Activated CD4-positive, alpha-beta T cell treated with anti-CD3 and anti-CD28 coated beads, Interleukin-2, amount 10 ng/mL, durations not matched to agents 24 days and 14 days (primary cell): ENCODE measurements at places on chromosomes 7 and 10. TPM values are rescaled to one million over a fixed set of nuclear protein-coding genes. Genes with fewer than 3 reads are reported as not detected.
A peak's percentile ranks its signal among the peaks of the same experiment; 100 is the strongest.

DNA sequence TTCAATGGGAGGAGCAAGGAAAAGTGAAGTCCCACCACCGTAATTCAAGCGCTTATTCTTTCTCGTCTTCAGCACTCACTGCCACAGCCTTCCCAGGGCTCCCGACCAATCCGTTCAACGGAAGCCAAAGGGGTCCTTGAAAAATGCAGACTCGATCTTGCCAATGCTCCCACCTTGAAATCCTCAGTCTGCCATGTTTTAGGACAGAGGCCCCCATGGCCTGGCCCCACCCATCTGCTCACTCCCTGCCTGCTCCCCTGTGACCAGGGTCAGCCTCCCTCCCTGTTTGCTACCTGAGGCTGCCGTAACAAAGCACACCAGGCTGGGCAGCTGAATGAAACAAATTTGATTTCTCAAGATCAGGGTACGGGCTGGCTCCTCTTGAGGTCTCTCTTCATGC, 3.0 kb upstream of the DNAAF5 start:
- no peak overlapping the region for H3K27ac ChIP-seq
- no peak overlapping the region for H3K4me3 ChIP-seq
- peaks cover 18% of the 10 kb centered on the region for H3K4me1 ChIP-seq
- peaks cover 53% of the 10 kb centered on the region for H3K36me3 ChIP-seq
- no peaks in the 10 kb centered on the region for H3K27me3 ChIP-seq

- H3K36me3 ChIP-seq: no peaks in the 10 kb centered on the region
- H3K27me3 ChIP-seq: peaks cover 6% of the 10 kb centered on the region
- H3K4me1 ChIP-seq: peaks cover 20% of the 10 kb centered on the region
- no peak for DNase-seq
Observed at GRCh38 chr7:92425311-92425947, 21.9 kb upstream of the GATAD1 start.

The CPXM2 gene
- not detected in 2 replicates for total RNA-seq

- H3K4me3 ChIP-seq: no peak overlapping the region
- no peaks in the 10 kb centered on the region for H3K27me3 ChIP-seq
- no peak for DNase-seq
- no peaks in the 10 kb centered on the region for H3K4me1 ChIP-seq
Observed at GRCh38 chr7:14219125-14219524, 229.7 kb upstream of the ETV1 start.

The ZNF727 gene
- not detected in 2 replicates for total RNA-seq

DNA sequence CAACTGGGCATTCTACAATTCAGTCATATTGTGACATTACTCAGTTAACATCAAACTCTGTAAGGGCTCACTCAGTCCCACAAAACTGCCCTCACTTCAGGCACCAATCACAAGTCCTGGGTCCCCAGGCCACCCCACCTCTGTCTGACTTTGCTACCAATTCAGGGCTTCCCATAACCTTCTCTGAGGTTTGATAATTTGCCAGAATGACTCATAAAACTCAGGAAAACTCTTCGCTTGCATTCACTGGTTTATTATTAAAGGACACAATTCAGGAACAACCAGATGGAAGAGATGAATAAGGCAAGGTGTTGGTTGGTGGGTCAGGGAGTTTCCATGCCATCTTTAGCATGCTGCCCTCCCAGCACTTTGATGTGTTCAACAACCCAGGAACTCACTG, 41.3 kb downstream of the AVL9 start:
- H3K27ac ChIP-seq: no peak overlapping the region
- DNase-seq: no peak
- H3K4me1 ChIP-seq: peaks cover 3% of the 10 kb centered on the region
- H3K36me3 ChIP-seq: peaks cover 16% of the 10 kb centered on the region
- H3K27me3 ChIP-seq: no peaks in the 10 kb centered on the region

The DRGX gene
- total RNA-seq: 0.09 TPM in 1 of 2 replicates, not detected in the other

DNA sequence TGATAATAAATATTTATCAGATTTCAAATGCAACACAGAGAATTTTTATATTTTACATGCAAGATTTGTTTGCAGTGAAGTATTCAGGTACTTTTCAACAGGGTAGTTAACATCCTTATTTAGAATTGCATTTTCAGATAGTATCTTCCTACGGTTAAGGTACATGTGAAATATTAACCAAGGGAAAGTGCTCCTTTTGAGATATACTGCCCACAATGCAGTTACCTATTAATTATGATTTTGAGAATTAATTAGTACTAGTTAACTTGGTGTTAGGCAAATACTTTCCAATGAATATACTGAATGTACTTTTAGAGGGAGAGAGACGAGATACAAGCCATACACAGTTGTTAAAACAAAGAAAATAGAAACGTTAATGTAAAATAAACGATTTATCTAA, 206.2 kb upstream of the YAE1 start:
- no peak overlapping the region for H3K4me3 ChIP-seq
- H3K27ac ChIP-seq: no peak overlapping the region
- peaks cover 3% of the 10 kb centered on the region for H3K4me1 ChIP-seq
- H3K36me3 ChIP-seq: no peaks in the 10 kb centered on the region
- peaks cover 5% of the 10 kb centered on the region for H3K27me3 ChIP-seq
- DNase-seq: no peak

DNA sequence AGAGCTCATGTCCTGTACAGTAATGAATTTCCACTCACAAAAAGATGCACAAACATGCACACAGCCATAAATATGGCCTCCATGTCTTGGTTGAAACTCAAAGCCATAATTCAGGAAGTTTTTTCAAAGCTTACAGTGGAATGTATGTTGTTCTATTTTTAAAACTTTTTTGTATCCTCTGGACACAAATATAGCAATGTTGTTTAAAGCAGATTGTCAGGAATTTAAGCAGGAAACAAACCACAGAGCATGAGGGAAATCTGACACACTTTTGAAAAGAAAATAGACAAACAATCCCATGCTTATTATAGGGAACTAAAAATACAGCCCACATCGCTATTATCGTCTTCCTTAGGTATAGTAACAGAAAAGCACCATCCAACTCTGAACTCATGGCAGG, 21.5 kb downstream of the LRRN3 start:
- no peaks in the 10 kb centered on the region for H3K27me3 ChIP-seq
- peaks cover 57% of the 10 kb centered on the region for H3K36me3 ChIP-seq
- peak overlapping the region; percentile 21 for H3K4me3 ChIP-seq
- DNase-seq: no peak
- peak overlapping the region; percentile 80 for H3K27ac ChIP-seq

The TMEM213 gene
- 0.09 TPM in 1 of 2 replicates, not detected in the other for total RNA-seq

The CFAP70 gene
- total RNA-seq: 0.17 and 0.33 TPM in 2 replicates

DNA sequence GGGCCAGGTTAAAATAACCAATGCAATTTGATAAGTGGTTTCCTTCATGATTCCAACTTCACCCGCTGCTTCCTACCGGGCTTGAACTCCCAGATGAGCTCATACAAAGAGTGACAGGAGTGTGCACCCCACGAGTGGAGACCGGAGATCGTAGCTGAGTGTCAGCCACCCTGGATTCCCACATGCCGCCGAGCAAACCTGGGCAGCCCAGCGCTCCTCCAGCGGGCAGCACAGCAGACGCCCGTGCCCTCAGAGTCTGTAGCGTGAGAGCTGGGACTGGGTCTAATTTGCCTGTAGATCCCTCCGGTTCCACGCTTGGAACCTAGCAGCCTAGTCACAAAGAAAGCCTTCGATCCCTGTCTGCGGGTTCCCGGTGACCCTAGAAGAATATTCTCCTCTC, 476.1 kb upstream of the MGMT start:
- H3K4me3 ChIP-seq: no peak overlapping the region
- no peak for DNase-seq
- H3K36me3 ChIP-seq: no peaks in the 10 kb centered on the region
- peaks cover 2% of the 10 kb centered on the region for H3K27me3 ChIP-seq
- no peak overlapping the region for H3K27ac ChIP-seq

- H3K27ac ChIP-seq: no peak overlapping the region
- no peaks in the 10 kb centered on the region for H3K36me3 ChIP-seq
- H3K27me3 ChIP-seq: no peaks in the 10 kb centered on the region
- no peaks in the 10 kb centered on the region for H3K4me1 ChIP-seq
- no peak for DNase-seq
Observed at GRCh38 chr7:52764492-52765169, 270.8 kb upstream of the POM121L12 start.

- peaks cover 61% of the 10 kb centered on the region for H3K4me1 ChIP-seq
- H3K36me3 ChIP-seq: no peaks in the 10 kb centered on the region
- peak overlapping the region; percentile 33 for H3K4me3 ChIP-seq
- peak; percentile 76 for DNase-seq
Observed at GRCh38 chr10:69048103-69048502, 39.8 kb upstream of the SRGN start.

DNA sequence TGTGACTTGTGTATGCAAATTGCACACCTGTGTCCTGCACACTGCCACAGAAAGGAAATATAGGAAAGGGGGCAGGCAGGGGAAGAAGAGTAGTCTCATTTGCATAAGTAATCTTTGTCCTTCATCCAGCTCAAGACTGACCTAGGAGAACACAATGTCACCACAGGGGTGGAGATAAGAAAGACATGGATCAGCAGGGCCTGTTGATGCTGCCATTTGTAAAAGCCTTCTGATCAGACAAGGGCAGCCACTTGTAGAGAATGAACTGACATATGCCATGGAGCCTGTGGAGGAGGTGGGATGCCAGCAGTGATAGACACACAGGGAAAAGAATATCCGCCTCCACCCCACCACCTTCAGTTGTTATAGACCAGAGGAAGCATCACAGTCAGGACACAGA, 528.9 kb downstream of the HTR7 start:
- H3K4me3 ChIP-seq: no peak overlapping the region
- no peaks in the 10 kb centered on the region for H3K36me3 ChIP-seq
- H3K27me3 ChIP-seq: no peaks in the 10 kb centered on the region
- no peaks in the 10 kb centered on the region for H3K4me1 ChIP-seq
- no peak for DNase-seq
- H3K27ac ChIP-seq: no peak overlapping the region

DNA sequence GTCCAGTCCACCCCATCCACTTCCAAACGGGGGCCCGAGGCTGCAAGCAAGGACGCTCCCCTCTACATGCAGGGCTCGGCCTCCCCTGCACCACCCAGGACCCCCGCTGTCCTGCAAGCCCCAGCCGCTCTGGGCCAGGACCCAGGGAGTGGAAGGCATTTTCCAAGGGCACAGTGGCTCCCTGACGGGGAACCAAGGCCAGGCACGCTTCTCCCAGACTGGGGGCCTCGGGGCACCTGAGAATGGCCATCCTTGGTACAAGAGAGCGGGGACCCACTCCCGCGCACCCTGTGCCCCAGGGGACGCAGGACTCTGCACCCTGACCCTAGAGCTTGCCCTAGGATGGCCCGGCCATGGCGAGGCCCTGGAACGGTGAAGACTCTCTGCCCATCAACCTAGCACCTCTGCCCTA, 545 bp upstream of the AKR1E2 start:
- peak overlapping the region; percentile 87 for H3K4me3 ChIP-seq
- H3K36me3 ChIP-seq: peaks cover 1% of the 10 kb centered on the region
- H3K27me3 ChIP-seq: peaks cover 38% of the 10 kb centered on the region
- DNase-seq: no peak
- peaks cover 19% of the 10 kb centered on the region for H3K4me1 ChIP-seq
- no peak overlapping the region for H3K27ac ChIP-seq

DNA sequence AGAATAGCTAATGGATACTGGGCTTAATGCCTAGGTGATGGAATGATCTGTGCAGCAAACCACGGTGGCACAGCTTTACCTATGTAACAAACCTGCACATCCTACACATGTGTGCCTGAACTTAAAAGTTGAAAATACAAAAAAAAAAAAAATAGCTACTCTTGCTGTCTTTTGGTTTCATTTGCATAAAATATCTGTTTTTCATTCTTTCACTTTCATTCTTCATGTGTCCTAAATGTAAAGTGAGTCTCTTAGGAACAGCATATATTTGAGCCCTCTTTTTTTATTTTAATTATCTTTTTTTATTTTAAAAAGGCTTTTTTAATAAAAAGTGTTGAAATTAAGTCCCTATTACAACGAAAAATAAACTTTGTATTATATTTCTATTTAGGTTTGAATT, 836.1 kb upstream of the KCND2 start:
- H3K27me3 ChIP-seq: no peaks in the 10 kb centered on the region
- H3K4me3 ChIP-seq: no peak overlapping the region
- H3K36me3 ChIP-seq: no peaks in the 10 kb centered on the region
- DNase-seq: no peak
- H3K4me1 ChIP-seq: peaks cover 1% of the 10 kb centered on the region

GRCh38 chr10:4766454-4766853, 59.6 kb upstream of the AKR1E2 start:
- H3K4me3 ChIP-seq: no peak overlapping the region
- H3K36me3 ChIP-seq: no peaks in the 10 kb centered on the region
- no peaks in the 10 kb centered on the region for H3K4me1 ChIP-seq
- DNase-seq: no peak
- no peak overlapping the region for H3K27ac ChIP-seq

- no peak overlapping the region for H3K4me3 ChIP-seq
- H3K27ac ChIP-seq: no peak overlapping the region
- H3K27me3 ChIP-seq: no peaks in the 10 kb centered on the region
- no peaks in the 10 kb centered on the region for H3K4me1 ChIP-seq
- H3K36me3 ChIP-seq: no peaks in the 10 kb centered on the region
- no peak for DNase-seq
Observed at GRCh38 chr10:15943426-15943825, 83.1 kb upstream of the MINDY3 start.

DNA sequence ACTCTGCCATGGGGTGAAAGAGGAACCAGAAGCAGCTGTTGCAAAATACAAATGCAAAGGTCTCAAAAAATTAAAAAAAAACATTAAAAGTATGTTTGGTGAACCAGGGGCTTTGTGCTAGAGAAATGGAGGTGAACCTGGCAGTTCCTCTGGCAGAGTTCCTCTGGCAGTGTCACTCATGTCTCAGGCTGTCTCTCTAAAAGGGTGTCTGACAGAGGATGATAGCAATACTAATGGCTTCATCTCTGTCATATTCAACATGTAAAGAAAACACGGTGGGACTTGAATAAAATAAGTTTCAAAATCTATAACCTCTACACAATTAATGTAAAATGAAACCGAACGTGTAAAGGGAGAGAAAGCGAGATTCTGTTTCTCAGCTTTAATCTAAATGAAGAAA, 375.7 kb upstream of the VWC2 start:
- H3K36me3 ChIP-seq: no peaks in the 10 kb centered on the region
- H3K27ac ChIP-seq: no peak overlapping the region
- DNase-seq: no peak
- no peaks in the 10 kb centered on the region for H3K4me1 ChIP-seq

The CYP2C19 gene
- 0.33 TPM in 1 of 2 replicates, not detected in the other for total RNA-seq

DNA sequence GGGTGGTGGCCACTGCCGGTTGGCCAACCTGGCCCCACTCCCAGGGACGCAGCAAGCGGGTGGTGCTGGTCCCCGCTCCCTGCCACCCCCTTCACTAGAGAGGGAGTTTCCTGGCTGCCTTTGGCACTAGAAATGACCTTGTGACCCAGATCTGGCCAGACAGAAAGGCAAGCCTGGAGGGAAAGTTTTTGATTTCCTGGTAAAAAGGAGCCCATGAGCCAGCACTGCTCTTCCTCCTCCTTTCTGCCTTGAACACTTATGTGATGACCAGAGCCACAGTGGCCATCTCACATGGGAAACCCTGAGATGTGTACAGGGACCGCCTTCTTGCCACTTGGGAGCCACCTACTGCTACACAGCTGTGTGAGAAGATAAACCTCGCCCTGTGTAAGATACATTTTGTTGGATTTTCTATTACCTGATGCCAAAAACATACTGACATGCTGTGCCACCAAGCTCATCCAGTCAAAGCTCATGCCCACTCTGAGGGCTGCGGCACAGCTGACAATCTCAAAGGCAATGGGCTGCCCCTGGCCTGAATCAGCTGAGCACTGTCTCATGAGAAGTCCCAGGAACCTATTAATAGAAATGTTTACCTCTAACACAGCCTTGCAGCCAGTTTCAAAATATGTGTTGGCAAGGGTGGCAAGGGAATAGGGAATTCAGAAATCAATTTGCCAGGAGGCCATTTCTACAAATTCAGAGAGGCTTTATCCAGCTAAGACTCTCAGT, 94.0 kb downstream of the CYTH3 start:
- H3K4me1 ChIP-seq: no peaks in the 10 kb centered on the region
- H3K36me3 ChIP-seq: no peaks in the 10 kb centered on the region
- no peak overlapping the region for H3K27ac ChIP-seq
- H3K27me3 ChIP-seq: peaks cover 12% of the 10 kb centered on the region
- H3K4me3 ChIP-seq: no peak overlapping the region

The UBE2H gene
- total RNA-seq: 21.7 and 24.2 TPM in 2 replicates
